Sigmoid colon (tissue), 7 donors: ENCODE measurements at places on chromosomes 2 and 18. TPM values are rescaled to one million over a fixed set of nuclear protein-coding genes. Genes with fewer than 3 reads are reported as not detected.

Gene GKN1
- not detected for total RNA-seq

Gene MPP4
- not detected for total RNA-seq

Gene PRSS56
- not detected for total RNA-seq

Gene FASTKD1
- total RNA-seq = 18.1 TPM

Gene MYO1B
- 9.3 TPM for total RNA-seq

Gene TCF7L1
- 2.9 TPM for total RNA-seq

Gene FNDC4
- total RNA-seq = 6.6 TPM

GRCh38 chr2:67510745-67511144 is 113.6 kb downstream of the ETAA1 start:
- DNase-seq = no peak

DNA sequence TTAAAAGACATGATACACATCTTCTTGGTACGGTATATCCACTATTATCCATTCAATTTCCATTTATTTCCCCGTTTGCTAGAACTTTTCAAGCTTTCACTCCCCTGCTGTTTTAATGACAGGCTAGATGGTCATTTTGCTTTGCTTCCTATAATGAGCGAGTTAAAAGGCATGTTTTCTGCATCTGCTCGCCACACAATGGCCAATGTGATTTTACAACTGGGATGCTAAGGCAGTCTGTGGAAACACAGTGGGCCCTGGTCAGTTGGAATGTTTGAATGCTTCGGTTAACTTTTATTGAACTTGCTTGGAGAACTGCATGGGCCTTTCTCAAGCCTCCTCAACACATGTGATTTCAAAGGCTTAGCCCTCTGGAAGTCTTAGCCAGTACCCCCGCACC is 48.4 kb upstream of the TNP1 start:
- no peak for DNase-seq

- DNase-seq = no peak
Observed at GRCh38 chr2:219782737-219783348, 155.4 kb downstream of the SLC4A3 start.

DNA sequence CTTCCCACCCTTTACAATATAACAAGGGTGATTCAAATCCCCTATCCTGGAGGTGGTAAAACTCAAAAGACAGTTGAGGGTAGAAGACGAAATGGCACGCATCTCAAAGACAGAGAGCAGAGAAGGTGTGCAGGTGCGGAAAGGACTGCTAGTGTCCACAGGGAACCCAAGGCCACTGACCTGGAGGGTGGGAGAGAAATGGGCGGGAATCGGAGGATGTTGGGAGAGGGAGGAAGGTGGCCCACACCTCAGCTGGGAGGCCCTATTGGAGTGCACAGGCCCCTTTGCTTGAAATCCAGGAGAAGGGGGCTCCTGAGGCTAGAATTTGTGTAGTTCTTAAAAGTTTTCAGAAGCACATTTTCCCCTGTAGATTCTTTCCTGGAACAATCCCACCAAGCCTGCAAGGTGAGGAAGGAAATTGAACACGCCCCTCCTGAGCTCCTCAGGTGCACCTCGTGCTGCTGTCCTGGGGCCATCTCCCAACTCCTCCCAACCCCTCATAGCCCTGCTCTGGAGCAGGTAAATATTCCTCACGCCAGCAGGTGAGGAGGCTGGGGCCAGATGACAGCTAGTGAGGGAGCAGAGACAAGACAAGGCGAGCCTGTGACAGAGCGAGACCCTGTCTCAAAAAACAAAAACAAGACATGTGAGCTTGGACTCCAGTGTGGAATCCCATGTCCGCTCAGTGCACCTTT is 99.3 kb downstream of the MCFD2 start:
- DNase-seq = no peak

DNA sequence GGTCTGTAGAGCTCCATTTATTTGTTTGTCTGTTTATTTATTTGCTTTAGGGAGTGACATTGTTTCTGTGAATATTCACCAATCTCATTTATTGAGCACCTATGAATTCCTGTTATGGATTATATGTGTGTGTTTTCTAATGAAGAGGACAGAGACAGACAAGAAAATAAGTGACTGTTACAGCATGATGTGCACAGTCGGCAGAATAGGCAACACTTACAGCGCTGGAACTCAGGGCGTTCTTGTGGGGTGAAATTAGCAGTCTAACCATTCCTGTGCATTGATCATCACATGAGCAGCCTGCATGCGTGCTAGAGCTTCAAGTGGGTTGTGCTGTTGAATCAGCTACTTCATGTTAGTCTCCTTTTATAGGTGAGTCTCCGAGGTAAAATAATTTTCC is 960.7 kb downstream of the SLC4A3 start:
- DNase-seq = no peak

DNA sequence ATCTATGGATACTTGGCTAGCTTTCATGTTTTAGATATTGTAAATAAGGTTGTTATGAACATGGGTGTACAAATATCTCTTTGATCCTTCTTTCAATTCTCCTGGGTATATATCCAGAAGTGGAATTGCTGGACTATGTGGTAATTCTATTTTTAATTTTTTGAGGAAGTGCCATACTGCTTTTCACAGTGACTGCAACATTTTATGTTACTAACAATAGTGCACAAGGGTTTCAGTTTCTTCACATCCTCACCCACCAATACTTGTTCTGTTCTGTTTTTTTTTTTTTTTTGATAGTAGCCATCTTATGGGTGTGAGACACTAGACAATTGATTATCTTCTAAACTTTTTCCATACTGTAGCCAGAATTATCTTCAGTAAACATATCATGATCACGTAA is 17.3 kb upstream of the NEUROD1 start:
- no peak for DNase-seq

GRCh38 chr2:85758361-85759256 is 4.8 kb downstream of the ATOH8 start:
- DNase-seq = no peak

GRCh38 chr2:235616885-235617284 is 123.0 kb downstream of the AGAP1 start:
- no peak for DNase-seq

DNA sequence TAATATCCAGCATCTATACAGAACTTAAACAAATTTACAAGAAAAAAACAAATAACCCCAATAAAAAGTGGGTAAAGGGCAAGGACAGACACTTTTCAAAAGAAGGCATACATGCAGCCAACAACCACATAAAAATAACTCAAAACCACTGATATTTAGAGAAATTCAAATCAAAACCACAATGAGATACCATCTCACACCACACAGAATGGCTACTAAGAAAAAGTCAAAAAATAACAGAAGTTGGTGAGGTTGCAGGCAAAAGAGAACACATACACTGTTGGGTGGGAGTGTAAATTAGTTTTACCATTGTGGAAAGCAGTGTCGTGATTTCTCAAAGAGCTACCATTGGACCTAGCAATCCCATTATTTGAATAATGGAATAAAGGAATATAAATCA is 1973.9 kb upstream of the LRRTM1 start:
- DNase-seq = no peak

- no peak for DNase-seq
Observed at GRCh38 chr2:42169874-42170521, 845 bp downstream of the EML4 start.
